ENCODE measurements at places on chromosomes 7 and 10.

GRCh38 chr7:20279979-20280378 lies 50.7 kb upstream of the ITGB8 start:
- no peak for DNase-seq

DNA sequence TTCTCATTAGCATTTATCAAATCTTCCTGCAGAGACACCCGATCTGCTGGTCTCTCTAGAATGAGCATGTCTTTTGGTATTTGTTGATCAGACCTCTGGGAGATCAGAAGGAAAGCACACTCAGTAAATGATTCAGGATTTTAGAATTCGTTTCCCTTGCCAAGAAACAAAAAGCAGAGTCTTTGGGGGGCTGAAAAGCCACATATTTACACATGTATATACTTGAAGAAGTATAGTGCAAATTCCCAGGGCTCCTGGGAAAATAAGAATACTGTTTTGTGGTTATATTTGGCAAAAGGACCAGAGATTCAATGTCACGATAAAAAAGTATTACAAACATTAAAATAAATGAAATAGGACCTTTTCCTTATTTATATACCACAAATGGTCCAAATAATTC lies 100.2 kb downstream of the AGMO start:
- peak; percentile 98 for DNase-seq

- peak; percentile 44 for DNase-seq
Measured at GRCh38 chr10:55144001-55144400, 343.0 kb upstream of the PCDH15 start.

- peak; percentile 38 for DNase-seq
Measured at GRCh38 chr10:60942788-60943315, 1.1 kb downstream of the RHOBTB1 start.

GRCh38 chr10:24272374-24272773 lies 63.4 kb downstream of the KIAA1217 start:
- DNase-seq, result peak; percentile 76

DNA sequence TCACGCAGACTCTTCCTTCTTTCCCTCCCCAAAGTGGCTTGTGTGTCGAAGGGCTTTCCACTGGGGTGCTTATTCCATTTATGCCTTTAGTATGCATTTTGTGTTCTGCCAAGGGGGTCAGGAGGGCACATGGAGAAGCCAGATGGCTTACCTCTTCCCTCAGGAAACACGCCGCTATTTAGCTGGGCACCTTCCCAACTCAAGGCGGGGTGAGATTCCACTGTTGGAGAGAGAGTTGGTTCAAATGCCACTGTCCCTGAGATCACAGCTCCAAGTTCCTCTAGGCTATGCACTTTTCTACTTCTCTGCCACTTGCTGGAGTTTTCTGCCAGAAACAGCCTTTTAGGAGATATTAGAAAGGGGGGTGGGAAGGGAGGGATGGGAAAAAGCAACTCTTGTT lies 1091.8 kb downstream of the LRMDA start:
- DNase-seq, result no peak

- DNase-seq, result no peak
Measured at GRCh38 chr7:142002179-142002578, 6.5 kb downstream of the MGAM start.

DNA sequence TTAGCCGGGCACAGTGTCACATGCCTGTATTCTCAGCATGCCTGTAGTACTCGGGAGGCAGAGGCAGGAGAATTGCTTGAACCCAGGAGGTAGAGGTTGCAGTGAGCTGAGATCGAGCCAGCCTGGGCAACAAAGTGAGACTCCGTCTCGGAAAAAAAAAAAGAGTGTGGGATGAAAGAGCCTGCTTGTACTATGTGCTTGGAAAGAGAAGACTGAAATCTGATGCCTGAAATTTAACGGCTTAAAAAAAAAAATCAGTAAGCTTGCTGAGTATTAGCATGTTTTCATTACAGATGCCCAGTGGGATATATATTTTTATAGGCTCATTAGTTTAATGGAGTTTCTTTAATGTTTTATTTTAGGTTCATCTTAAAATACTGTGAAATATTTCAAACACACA lies 4.2 kb downstream of the NT5C2 start:
- DNase-seq, result peak; percentile 17

DNA sequence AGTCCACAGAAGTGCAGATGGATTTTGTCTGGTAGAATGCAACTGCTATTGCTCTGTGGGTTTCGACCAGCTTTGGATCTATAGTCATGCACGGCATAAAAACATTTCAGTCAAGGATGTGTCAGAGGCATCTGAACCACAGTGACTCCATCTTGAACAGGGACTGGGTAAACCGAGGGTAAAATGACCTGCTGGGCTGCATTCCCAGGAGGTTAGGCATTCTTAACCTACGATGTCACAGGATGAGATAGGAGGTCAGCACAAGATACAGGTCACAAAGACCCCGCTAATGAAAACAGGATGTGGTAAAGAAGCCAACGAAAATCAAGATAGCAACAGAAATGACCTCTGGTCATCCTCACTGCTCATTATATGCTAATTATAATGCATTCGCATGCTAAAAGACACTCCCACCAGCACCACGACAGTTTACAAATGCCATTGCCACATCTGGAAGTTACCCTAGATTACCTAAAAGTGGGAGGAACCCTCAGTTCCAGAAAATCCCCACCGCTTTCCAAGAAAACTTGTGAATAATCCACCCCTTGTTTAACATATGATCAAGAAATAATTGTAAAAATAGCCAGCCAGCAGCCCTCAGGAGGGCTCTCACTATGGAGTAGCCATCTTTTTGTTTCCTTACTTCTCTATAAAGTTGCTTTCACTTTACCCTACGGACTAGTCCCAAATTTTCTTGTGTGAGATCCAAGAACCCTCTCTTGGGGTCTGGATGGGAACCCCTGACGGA lies 50.7 kb upstream of the CPXM2 start:
- DNase-seq, result no peak

GRCh38 chr7:69763513-69763912 lies 165.2 kb downstream of the AUTS2 start:
- no peak for DNase-seq

GRCh38 chr7:142488036-142488633 lies 230.3 kb upstream of the PRSS58 start:
- DNase-seq, result no peak

DNA sequence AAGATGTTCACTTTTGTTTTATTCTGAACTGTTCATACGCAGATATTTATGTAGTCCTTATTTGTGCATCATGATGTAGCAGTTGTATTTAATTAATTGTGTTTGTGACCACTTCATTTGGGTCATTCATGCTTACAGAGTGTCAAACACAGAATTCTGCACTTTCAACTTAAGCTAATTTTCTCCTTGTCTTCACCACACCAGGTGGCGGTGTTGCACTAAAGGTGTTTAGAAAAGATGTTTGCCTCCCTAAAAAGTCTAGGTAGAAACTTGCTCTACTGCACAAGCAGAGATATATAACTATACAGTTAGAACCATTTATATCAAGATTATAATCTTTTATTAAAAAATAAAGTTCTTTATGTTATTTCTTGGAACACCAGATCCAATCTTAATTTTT lies 1.3 kb upstream of the TAS2R38 start:
- no peak for DNase-seq

- peak; percentile 83 for DNase-seq
Measured at GRCh38 chr10:70887804-70888800, at the start of gene PCBD1. Gene PCBD1 (minus strand): TSS chr10:70888565. CDS start chr10:70888533, 32 bp downstream.

DNA sequence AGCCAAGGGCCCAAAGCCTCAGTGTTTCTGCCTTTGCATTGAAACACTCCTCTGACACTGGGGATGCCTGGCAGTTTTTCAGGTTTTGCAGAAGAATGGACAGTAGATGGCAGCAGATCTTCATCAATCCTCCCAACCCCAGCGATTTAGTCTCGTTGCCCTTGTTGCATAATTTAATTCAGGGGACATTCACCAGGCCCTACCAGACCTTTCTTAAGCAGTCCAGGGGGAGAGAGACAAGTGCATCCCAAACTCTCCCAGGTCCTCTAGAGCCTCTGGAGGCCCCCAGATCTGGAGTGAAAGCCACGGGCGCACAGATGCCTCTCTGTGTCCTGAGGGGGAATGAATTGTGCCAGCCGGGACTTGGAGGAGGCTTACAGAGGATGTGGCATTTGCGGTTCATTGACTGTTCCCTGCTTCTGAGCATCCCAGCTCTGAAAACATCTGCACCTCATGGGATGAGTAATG lies 29.6 kb downstream of the MINDY4 start:
- DNase-seq, result peak; percentile 84

- DNase-seq, result no peak
Measured at GRCh38 chr7:50655020-50655419, 89.8 kb upstream of the DDC start.

GRCh38 chr7:157851501-157852067 lies 514.8 kb downstream of the DNAJB6 start:
- peak; percentile 24 for DNase-seq

DNA sequence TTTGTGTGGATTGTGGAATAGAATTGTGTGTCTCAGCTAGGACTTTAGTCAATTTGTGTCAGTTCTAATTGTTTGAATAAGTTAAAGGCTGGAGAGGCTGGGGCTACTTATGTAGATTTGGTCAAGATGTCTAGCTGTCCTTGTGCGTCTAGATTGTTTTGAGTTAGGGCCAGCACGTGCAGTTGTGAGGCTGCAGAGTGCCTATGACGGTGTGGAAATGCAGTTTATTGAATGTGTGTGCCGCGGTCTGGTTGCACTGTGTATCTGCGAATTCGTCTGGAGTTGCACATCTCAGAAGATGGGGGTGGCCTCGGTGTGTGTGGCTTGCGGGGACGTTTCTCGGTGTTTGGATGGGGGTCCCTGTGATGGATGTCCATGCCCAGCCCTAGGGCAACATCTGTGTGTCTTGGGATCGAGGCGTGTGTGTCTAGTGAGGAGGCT lies 10.2 kb downstream of the EMX2 start:
- peak; percentile 28 for DNase-seq

DNA sequence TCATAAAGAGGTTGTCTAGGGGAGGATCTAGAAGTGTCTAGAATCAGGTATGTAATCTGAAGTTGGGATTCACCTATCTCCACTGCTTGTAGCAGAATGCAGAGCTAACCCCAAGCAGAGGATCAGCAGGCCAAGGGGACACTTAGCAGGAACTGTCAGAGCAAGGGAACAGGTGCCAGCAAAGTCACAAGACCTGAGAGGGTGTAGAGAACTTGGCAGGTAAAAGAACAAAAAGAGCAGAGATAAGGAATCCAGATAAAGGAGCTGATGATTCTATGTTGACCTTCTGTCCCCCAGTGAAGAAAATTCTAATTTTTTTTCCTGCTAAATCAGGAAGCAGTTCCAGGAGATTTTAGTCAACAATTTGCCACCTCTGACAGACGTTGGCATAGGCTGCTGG lies 91.4 kb upstream of the CCDC71L start:
- DNase-seq, result no peak

GRCh38 chr10:81108516-81109199 lies 571.0 kb downstream of the SH2D4B start:
- no peak for DNase-seq

DNA sequence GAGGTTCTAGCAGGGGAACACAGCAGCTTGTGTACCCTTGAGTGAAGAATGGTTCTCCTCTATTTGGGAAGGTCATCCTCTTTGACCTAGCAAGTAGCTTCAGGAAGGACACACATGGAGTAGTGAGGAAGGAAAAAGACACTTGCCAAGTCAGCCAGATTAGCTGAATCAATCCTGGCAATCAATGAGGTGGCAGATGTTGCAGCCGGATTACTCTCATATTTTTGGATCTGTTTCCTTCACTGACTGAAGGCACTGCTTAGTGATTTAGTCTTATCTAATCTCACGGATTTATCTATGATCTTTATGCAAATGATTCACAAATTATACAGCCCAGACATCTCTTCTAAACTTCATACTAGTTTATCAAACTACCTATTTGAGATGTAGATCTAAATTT lies 218.8 kb downstream of the GPR158 start:
- no peak for DNase-seq

DNA sequence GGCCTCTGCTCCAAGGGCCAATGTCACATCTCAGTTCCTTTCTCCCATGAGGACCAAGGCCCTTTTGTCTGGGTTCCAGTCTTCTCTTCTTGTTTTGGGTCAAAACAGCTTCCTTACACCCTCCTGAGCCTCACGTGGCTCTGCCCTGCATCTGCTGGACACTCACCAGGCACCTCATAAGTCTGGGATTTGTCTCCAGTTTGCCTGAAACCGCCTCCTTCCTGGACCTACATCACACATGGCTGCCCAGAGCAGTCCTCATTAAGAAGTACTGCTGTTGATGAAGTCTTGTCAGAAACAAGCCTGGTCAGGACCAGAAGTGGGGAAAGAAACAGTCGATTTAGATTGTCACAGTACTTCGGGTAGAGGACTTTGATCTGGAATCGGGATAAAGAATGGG lies 173.4 kb upstream of the BMPER start:
- no peak for DNase-seq

GRCh38 chr10:101155896-101156295 lies 24.8 kb downstream of the TLX1 start:
- DNase-seq, result peak; percentile 22

- peak; percentile 85 for DNase-seq
Measured at GRCh38 chr7:55570939-55571338, 1.4 kb downstream of the VOPP1 start.

GRCh38 chr10:75165684-75166622 lies 44.6 kb upstream of the VDAC2 start:
- DNase-seq, result no peak

- peak; percentile 4 for DNase-seq
Measured at GRCh38 chr7:158924956-158925355, 68.6 kb downstream of the DYNC2I1 start.

DNA sequence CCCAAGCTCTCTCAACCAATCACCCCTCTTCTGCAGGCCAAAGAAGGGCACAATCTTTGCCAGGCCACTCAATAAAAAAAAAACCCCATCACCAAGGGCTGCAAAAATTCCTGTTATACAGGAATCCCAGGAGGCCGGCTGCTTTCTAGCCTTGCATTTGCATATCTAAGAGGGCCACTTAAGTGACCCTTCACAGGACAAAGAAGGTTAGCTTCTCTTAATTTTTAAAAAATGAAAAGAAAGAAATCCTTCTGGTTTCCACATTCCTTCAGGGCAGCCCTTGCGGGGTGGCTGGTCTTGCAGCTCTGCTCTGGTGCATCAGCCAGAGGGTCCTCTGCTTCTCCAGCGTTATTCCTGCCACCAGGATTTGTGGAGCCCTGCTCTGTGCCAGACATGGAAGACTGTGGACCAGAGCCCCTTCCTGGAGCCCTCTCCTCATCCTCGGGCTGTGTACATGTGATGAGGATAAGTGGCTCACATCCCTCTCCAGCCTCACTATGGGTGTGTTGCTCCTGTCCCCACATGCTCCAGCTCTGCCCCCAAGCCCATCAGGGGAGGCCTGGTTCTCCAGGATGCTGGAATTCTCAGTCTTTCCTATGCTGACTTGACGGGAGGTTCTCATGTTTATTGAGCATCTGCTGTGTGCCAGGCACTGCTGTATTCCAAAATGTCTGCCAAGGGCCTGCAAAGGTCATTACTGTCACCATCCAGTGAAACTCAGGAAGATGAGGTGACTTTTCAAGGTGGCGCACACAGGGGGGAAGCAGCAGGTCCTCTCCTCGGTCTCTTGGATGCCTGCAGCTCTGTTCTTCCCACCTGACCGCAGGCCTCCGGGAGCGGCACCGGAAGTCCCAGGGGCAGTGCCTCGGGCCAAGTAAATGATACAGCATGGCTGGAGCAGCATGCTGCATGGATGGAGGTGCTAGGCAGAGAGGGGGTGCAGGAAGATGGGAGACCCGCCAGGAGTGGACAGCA lies 67.7 kb downstream of the ARHGAP22 start:
- no peak for DNase-seq
